ENCODE measurements at places on chromosomes 7 and 10.

DNA sequence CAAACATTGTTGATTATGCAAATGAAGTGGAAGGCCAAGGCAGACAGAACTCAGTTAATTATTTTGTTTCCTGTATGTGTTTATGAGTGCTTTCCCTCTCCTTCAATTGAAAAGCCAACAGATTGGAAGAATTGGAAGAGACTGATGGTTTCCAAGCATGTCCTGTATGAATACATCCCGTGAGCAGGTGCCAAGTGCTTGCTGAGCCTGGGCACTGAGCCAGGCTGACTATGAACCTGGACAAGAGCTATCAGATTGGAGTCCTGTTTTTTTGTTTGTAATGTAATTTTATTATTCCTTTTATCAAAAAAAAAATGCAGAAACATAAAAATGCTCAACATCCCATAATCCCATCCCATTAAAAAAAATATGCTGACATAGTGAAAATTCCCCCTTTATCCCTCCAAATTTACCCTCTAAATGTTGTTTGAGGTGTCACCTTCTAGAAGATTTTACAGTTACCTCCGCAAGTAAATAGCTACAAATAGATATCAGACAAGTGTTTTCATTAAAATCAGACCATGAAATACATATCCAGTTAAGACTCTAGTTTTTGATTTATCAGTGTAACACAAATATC is 449.5 kb downstream of the GRID1 start:
- DNase-seq: no peak

DNA sequence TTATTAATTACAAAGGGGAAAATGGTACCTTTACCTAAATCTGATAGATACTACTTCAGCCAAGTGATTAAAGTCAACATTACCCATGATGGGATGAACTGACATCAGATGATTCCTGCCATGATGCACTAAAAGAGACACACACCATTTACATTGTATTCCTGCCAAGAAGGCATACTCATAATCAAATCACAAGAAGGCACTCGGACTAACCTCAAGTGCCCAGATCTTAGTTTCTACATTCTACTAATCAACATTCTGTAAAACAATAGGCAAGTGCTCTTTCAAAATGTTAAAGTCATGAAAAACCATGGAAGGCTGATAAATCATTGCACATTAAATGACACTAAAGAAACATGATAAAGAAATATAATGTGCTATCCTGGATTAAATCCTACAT is 44.4 kb downstream of the SLC35G1 start:
- DNase-seq: no peak

- no peak for DNase-seq
Measured at GRCh38 chr10:122864901-122865300, 14.5 kb downstream of the FAM24B start.

DNA sequence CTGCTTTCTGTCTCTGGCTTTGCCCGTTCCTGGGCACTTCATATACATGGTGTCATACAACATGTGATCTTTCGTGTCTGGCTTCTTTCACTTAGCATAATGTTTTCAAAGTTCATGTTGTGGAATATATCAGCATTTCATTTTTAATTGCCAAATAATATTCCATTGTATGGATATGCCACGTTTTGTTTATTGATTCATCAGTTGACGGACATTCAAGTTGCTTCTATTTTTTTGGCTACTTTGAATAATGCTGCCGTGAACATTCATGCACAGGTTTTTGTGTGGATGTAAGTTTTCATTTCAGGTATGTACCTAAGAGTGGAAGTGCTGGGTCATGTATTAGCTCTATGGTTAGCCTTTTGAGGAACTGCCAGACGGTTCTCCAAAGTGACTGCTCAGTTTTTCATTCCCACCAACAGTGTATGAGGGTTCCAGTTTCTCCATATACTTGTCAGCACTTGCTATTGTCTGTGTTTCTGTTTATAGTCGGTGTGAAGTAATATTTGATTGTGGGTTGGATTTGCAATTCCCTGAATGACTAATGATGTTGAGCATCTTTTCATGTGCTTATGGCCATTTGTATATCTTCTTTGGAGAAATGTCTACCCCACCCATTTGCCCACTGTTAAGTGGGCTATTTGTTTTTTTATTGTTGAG is 401.4 kb upstream of the GALNT17 start:
- DNase-seq: no peak

DNA sequence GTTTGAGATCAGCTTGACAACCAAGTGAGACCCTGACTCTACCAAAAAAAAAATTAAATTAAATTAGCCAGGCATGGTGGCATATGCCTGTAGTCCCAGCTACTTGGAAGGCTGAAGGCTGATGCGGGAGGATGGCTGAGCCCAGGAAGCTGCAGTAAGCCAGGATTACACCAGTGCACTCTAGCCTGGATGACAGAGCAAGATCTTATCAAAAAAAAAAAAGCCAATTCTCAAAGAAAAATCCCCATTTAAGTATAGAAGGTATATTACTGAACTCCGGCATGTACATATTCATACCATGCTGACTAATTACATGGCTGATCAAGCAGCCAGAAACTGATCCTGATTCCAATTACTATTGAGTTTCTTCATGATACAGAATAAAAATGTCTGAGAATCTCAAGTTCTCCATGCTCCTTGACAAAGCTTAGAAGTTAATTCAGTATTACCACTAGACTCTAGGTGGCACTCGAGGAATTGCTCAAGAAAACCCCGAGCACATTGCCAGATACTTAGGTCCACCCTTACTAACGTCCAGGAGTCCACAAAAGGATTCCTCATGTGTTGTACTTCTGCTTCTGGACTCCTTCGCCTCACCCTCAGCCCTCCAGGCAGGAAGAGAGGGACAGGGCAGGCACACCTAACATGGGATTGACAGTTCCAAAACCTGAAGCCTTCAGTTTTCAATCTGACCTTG is 148.9 kb downstream of the PARD3 start:
- DNase-seq: no peak

DNA sequence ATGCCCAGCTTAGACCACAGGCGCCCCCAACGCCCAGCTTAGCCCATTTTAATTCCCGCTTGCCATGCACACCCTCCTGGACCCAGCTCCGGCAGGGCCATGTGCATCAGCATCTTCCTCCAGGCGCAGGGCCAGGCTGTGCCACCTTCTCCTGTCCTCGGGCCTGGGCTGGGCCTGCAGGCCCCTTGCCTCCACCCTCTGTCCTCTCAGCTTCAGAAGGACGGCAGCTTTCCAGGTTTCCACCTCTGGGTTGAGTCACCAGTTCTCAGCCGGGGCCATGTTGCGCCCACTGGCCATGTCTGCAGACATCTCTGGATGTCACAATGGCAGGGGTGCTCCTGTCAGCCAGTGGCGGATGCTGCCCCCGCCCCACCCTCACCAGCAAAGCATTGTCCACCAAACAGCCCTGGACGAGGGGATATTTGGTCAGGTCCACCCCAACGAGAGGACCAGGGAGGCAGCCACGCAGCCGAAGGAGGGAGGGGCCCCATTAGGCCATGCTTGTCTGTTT is 59.1 kb upstream of the NKX6-2 start:
- DNase-seq: no peak

DNA sequence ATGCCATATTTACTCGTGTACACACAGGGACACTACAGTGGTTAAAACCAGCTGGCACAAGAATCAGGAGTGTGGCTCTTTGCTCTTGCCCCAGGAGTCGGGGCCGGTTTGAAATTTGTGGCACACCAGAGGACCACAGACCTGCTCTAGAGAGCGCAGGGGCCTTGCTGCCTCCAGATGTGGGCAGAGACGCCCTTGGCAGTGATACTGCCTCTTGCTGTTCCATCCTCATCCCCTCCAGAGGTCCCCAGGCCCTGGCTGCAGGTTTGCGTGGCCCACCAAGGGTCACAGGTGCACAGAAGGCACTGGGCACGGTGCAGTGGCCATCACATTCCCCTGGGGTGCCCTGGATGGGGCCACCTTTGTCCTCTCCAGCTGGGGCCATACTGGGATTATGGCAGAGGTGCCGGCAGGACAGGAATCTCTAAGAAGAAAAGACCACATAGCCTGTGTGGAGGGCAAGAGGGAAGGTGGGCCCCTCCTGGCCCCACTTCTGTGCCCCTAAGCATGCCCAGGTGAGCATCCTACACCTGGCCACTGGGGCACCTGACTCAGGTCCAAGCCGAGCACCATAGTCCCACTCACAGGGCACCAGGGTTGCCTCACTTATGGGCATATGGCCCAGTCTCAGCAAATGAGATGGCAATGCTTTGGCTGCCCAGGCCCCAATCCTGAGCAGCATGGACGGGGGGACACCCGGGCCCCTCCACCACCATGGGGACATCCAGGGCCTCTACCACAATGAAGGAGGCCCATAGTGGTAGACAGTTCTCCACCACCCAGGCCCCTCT is 45.6 kb downstream of the FOXL3 start:
- DNase-seq: no peak

GRCh38 chr7:130844811-130845580 is 111.0 kb upstream of the KLF14 start:
- no peak for DNase-seq

DNA sequence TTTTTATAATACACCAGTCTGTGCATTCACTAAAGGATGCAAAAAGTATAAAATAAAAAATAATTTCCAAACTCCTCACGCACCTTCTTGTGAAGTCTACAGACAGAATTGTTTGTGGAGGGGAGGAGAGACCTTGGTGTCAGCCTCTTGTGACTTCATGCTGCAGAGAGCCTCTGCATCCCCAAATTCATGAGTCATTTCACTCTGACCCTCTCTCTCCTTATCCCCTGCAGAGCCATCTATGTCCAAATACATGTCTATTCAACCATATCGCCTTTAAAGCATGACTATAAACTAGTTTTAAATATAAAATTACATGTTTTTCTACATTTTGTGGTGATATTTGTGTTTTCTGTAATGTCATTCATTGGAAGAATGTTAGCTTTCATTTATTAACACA is 6.0 kb downstream of the CREB5 start:
- no peak for DNase-seq

GRCh38 chr7:110871856-110872255 is 219.1 kb upstream of the LRRN3 start:
- no peak for DNase-seq

- DNase-seq: no peak
Measured at GRCh38 chr10:82267465-82267864, 392.5 kb downstream of the NRG3 start.

DNA sequence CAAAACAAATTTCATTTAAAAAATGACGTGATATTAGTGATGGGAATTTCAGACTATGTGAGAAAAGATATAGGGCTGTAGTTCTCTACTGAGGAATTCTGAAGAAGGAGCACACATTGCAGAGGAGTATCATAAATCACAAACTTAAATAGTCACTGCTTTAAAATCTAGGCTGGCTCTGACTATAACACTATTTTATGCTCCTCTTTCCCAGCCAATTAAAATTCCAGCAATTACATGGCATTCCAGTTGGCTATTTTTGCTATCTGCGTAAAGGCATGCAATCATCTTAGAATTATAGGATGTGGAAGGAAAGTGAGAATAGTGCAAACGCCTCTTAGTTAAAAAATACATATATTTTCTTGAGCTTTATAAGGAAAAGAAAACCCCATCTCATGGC is 123.1 kb downstream of the GNAI1 start:
- no peak for DNase-seq

GRCh38 chr10:124676416-124677062 is 67.6 kb downstream of the FAM53B start:
- DNase-seq: no peak

GRCh38 chr7:142131439-142132185 is 20.1 kb downstream of the MGAM2 start:
- DNase-seq: no peak

GRCh38 chr7:131897016-131897789 is 340.8 kb upstream of the PODXL start:
- DNase-seq: no peak

DNA sequence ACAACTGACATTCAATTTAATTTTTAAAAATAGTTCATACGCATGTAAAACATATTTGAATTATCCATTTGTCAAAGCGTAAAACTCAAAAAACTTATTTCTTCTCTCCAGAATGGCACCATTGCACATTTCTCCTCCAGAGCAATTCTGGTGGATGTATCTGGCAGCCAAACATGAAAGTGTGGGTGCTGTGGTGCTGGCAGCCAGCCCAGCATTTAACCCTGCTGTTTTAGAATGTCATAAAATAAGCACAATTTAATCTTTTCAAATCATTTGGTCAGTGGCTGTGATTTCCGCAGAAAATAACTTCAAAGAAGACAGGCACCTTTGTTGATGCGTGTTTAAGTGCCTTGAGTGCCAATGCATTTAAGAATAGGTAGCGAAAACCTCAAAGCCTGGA is 302.7 kb upstream of the MEOX2 start:
- DNase-seq: no peak

GRCh38 chr7:114660126-114660486 is 245.5 kb downstream of the FOXP2 start:
- no peak for DNase-seq

- no peak for DNase-seq
Measured at GRCh38 chr7:156397249-156397648, 243.3 kb upstream of the RNF32 start.

GRCh38 chr7:108000875-108001763 is 1.8 kb downstream of the LAMB1 start:
- DNase-seq: peak; percentile 10

DNA sequence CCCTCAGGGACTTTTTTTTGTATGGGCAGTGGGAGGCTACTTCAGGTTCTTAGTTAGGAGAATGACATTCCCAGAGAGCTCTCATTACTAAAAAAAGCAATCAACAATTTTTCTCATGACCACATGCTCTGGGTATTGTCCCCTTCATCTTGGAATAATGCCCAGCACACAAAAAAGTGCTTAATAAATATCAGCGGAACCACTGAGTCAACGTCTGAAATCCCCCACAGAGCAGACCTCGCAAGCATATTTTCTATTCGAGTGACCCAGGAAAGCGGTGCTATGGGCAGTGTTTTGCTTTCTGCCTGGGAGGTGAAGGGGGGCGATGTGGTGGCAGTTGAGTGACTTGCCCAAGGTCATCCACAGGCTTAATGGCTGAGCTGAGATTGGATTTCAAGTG is 493.4 kb upstream of the ZMIZ1 start:
- DNase-seq: no peak

- DNase-seq: no peak
Measured at GRCh38 chr7:140062528-140063299, at the start of gene PARP12. TSS of gene PARP12 (minus strand) at chr7:140062951. CDS start at chr7:140062847, 104 bp downstream.

DNA sequence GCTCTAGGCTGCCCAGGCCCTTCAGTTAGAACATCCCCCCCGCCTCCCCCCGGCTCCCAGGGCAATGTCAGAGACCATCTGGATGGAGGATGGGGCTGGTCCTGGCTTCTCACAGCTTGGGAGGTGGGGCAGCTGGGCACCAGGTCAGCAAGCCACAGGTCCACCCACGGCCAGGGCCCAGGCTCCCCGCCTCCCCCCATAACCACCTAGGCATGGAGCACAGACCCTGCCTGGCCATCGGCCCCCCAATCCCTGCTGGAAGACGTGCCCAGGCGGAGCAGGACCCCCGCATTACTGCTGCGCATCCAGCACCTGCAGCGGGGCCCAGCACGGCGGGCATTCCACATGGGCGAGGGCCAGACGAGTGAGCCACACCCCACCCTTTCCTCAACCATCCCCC is 169.6 kb downstream of the ELFN1 start:
- DNase-seq: no peak
